ENCODE measurements at places on chromosomes 7 and 10. TPM values are rescaled to one million over a fixed set of nuclear protein-coding genes. Genes with fewer than 3 reads are reported as not detected.

Gene C10orf71
- not detected for total RNA-seq

Gene CPA4
- not detected for total RNA-seq

DNA sequence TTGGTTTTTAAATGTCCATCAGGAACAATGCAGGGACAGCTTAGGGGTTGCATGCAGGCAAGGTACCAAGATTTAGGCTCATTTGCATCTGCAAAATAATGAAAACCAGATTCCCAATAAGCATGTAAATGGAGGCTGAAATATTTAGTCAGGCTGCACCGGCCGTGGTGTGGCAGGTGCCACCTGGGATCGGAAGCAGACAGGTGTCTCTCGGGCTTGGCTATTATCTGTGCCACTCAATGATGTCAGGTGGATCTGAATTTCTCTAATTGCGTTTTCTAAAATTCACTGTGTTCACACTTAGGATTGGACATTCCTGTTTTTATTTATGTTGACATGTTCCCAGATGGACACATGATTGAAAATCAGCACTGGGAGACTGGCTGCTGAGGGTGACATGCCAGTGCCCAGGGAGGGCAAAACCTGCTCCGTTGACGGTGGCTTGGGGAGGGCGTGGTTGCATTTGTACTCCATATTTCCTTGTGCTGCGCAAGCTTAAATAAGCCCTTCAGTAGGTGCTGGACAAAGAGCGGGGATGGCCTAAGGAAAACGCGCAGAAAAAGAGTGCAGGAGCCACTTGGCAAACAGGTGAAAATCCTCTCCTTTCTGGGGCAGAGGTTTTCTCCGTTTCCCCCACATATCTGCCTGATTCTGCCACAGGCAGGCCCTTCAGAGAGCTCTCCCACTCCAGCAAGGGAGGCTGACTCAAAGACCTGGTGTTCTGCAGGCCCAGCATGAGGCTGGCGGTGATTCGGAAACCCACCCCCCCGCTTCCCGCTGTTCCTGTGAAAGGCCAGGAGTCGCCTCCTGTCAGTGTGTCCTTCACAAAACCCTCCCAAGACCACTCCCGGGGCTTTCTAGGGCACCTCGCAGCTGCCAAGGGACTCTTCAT is 142.5 kb downstream of the WDR37 start:
- H3K27me3 ChIP-seq = no peaks in the 10 kb centered on the region
- H3K27ac ChIP-seq = no peak overlapping the region
- H3K4me1 ChIP-seq = peaks cover 9% of the 10 kb centered on the region
- DNase-seq = peak; percentile 59
- H3K36me3 ChIP-seq = no peaks in the 10 kb centered on the region

- H3K36me3 ChIP-seq = peaks cover 4% of the 10 kb centered on the region
- no peak overlapping the region for H3K27ac ChIP-seq
- no peaks in the 10 kb centered on the region for H3K4me1 ChIP-seq
- DNase-seq = no peak
- peak overlapping the region; percentile 58 for H3K4me3 ChIP-seq
Measured at GRCh38 chr7:149498811-149499210, 1.2 kb upstream of the ZNF746 start.

Gene ANKRD61
- total RNA-seq = not detected

GRCh38 chr7:138974675-138975292 is 6.4 kb downstream of the KIAA1549 start:
- DNase-seq = no peak
- H3K36me3 ChIP-seq = peaks cover 11% of the 10 kb centered on the region
- no peaks in the 10 kb centered on the region for H3K27me3 ChIP-seq
- no peak overlapping the region for H3K27ac ChIP-seq

Gene AS3MT
- 16.5 TPM for total RNA-seq

Data from H9 (cell line).